Astrocyte (in vitro differentiated cells and primary cell): ENCODE measurements at places on chromosomes 5 and 9. TPM values are rescaled to one million over a fixed set of nuclear protein-coding genes. Genes with fewer than 3 reads are reported as not detected.

GRCh38 chr5:142152384-142152732 is 43.8 kb downstream of the NDFIP1 start:
- H3K4me3 ChIP-seq = no peak overlapping the region
- H3K36me3 ChIP-seq = peaks cover 12% of the 10 kb centered on the region
- H3K27me3 ChIP-seq = no peaks in the 10 kb centered on the region

DNA sequence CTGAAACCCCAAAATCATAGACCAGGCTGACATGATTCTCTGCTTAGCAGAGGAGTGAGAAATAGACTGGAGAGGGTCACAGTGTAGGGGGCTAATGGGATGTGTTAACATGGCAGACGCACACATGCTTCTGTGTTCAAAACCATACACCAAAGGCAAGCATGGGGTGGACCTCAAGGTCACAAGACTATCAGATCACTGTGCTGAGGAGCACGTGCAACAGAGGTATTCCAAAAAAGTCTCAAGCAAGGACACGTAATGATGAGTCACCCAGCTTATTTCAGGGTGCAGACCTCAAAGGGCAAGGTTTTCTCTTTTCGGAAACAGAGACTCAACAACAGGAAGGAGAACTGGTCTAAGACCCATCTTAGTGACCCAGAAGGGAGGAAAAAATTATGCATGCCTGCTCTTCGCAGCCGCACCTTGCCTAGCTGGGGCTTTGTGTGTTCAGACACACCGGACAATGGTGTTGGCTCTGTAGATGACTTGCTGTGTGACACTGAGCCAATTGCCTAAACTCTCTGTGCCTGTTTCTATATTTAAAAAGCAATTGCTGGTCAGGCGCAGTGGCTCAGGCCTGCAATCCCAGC is 20.3 kb downstream of the WHRN start:
- peaks cover 8% of the 10 kb centered on the region for H3K4me1 ChIP-seq
- no peak overlapping the region for H3K4me3 ChIP-seq
- DNase-seq = peak; percentile 82

GRCh38 chr9:89991204-89991790 is 386.5 kb downstream of the GADD45G start:
- H3K27ac ChIP-seq = no peak overlapping the region
- DNase-seq = no peak
- no peaks in the 10 kb centered on the region for H3K36me3 ChIP-seq
- H3K4me3 ChIP-seq = no peak overlapping the region
- peaks cover 5% of the 10 kb centered on the region for H3K27me3 ChIP-seq
- no peaks in the 10 kb centered on the region for H3K4me1 ChIP-seq

DNA sequence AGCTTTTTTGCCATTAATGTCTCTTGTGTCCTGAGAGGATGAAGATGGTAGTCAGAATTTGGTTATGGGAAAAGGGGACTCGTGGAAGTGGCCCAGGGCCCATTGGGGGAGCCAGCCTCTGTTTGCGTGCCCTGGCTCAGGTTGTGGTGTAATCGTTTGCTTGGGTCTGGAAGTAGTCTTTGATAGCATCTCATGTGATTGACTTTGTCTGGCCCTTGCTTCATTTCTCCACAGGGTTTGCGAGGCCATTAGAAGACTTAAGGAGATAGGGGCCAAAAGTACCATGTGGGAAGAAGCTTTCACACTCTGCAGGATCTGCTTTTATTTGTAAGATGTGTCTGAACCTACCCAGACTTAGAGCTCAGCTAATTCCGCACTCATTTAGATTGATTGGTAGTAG is 114.5 kb downstream of the FGF1 start:
- no peaks in the 10 kb centered on the region for H3K27me3 ChIP-seq
- H3K36me3 ChIP-seq = no peaks in the 10 kb centered on the region

DNA sequence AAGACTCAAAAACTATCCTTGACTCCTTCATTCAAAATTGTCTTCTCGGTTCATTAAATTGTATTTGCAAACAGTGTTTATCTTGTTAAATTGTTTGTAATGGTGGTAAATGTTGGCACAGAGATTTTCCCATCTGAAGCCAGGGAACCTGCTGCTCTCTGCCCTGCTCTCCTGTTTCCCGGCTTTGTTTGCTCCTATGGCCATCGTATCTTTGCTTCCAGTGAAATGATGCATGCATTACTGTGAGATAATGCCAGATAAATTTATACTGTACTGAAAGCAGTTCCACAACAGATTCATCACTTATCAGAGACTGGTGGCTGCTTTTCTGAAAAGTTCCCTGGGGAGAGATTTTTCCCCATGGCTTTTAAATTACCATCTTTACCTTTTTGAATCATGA is 81.4 kb downstream of the CD180 start:
- H3K4me1 ChIP-seq = no peaks in the 10 kb centered on the region
- H3K36me3 ChIP-seq = peaks cover 30% of the 10 kb centered on the region
- no peaks in the 10 kb centered on the region for H3K27me3 ChIP-seq
- H3K4me3 ChIP-seq = no peak overlapping the region

DNA sequence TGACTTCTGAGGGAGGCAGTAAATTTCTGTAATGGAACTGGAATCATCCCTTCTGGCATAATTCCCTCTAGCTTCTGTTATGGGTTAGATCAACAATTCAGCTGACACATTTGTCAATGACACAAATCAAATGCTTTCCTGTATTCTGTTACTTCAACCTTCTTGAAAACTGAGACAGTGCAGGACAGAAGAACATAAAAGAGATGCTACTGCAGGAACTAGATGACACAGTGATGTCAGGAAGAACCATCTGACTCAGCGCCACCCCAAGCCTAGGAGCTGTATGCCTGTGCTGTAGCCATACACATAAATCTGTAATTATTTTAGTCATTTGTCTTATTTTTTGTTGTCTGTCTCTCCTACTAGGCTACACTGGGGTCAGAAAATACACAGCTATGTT is 18.2 kb upstream of the CEP120 start:
- H3K27ac ChIP-seq = no peak overlapping the region
- peaks cover under 1% of the 10 kb centered on the region for H3K27me3 ChIP-seq
- DNase-seq = no peak
- H3K4me1 ChIP-seq = no peaks in the 10 kb centered on the region
- no peaks in the 10 kb centered on the region for H3K36me3 ChIP-seq
- no peak overlapping the region for H3K4me3 ChIP-seq

DNA sequence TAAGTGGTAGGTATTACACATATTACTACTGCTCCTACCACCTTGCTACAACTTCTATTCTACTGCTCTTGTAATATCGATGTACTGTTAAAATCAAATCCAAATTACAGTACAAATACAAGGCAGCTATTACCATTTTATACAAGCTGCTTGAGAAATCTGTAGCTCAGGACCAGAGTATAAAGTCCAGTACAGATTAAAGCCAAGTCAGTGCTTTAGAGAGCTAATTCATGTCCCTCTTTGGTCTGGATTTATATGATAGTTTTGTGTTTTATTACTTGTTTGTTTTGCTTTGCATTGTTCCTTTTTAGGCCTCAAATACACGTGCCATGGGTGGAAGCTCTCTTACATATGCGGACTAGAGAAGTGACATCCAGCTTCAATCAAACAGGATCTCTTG is 75.8 kb downstream of the DPYSL3 start:
- peaks cover 3% of the 10 kb centered on the region for H3K36me3 ChIP-seq
- H3K27ac ChIP-seq = no peak overlapping the region
- H3K4me3 ChIP-seq = no peak overlapping the region
- H3K27me3 ChIP-seq = no peaks in the 10 kb centered on the region

GRCh38 chr5:171031977-171032376 is 170.2 kb downstream of the RANBP17 start:
- no peak for DNase-seq
- no peaks in the 10 kb centered on the region for H3K4me1 ChIP-seq
- H3K4me3 ChIP-seq = no peak overlapping the region
- H3K27me3 ChIP-seq = no peaks in the 10 kb centered on the region
- H3K36me3 ChIP-seq = peaks cover 2% of the 10 kb centered on the region

DNA sequence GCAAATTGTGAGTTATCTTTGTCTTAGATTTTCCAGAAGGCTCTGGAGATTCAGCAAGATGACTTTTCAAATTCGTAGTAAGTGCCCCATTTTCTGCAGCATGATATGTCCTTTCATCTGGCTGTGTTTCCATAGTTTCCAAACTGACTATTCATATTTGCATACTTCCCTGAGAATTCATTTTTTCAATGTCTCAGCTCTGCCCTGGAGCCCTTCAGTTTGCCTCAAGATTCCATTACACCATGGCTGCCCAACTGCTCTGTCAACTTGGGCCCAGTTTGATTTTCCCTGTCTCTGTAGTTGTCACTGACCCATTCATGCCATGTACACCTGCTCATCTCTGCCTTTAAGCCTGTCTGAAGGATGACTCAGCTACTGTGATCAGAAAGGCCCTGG is 94.2 kb upstream of the RUSC2 start:
- no peak for DNase-seq
- H3K27ac ChIP-seq = no peak overlapping the region
- H3K4me3 ChIP-seq = no peak overlapping the region
- peaks cover 2% of the 10 kb centered on the region for H3K36me3 ChIP-seq

GRCh38 chr9:118929287-118929686 is 439.9 kb downstream of the BRINP1 start:
- H3K4me3 ChIP-seq = no peak overlapping the region
- H3K27me3 ChIP-seq = no peaks in the 10 kb centered on the region
- H3K27ac ChIP-seq = peak overlapping the region; percentile 25
- peak; percentile 96 for DNase-seq
- no peaks in the 10 kb centered on the region for H3K4me1 ChIP-seq

DNA sequence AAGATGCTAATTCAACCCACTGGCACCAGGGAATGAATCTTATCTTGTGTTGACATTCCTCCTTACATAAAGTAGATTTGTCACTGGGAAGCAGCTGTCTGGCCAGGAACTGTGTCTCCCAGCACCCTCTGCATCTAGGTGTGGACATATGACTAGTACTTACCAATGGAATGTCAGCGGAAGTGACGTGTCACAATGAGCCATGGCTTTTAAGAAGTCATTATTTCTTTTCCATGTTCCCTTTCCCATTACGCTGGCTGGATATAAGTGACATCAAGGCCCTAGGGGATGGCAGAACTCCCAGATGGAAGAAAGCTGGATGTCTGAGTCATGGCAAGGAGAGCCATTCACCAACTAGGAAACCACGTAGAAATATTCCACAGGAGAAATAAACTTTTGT is 84.7 kb upstream of the MAST4 start:
- no peaks in the 10 kb centered on the region for H3K4me1 ChIP-seq
- H3K27ac ChIP-seq = no peak overlapping the region
- no peak overlapping the region for H3K4me3 ChIP-seq
- H3K36me3 ChIP-seq = no peaks in the 10 kb centered on the region
- peak; percentile 29 for DNase-seq

GRCh38 chr5:37844009-37844408 is 4.2 kb upstream of the GDNF start:
- no peak for DNase-seq
- H3K4me1 ChIP-seq = peaks cover 18% of the 10 kb centered on the region
- H3K27me3 ChIP-seq = peaks cover 3% of the 10 kb centered on the region
- H3K27ac ChIP-seq = no peak overlapping the region

DNA sequence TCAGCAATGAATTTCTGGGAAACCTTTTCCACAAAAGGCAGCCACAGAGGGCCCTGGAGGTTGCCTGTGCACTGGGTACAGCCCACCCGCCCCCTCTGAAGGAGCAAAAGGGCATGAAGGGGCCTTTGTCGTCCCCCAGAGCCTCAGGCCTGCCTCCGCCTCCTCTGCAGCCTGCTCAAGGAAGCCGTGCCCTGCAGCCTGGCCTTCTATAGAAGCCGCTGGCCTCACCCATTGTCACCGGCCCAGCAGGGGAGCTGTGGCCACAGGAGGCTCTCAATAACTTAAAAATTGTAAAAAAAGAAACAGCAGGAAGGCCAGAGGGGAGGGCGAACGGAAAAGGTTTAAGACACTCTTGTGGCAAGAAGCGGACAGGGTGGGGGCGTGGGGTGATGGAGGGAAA is 213.3 kb downstream of the IRX2 start:
- no peak for DNase-seq
- no peak overlapping the region for H3K27ac ChIP-seq
- peaks cover 5% of the 10 kb centered on the region for H3K27me3 ChIP-seq
- H3K4me1 ChIP-seq = no peaks in the 10 kb centered on the region

GRCh38 chr9:125979383-125979782 is 232.2 kb downstream of the PBX3 start:
- no peak for DNase-seq
- H3K4me1 ChIP-seq = no peaks in the 10 kb centered on the region

- H3K27me3 ChIP-seq = no peaks in the 10 kb centered on the region
- no peak overlapping the region for H3K4me3 ChIP-seq
- DNase-seq = peak; percentile 82
- no peak overlapping the region for H3K27ac ChIP-seq
- no peaks in the 10 kb centered on the region for H3K36me3 ChIP-seq
Observed at GRCh38 chr5:124902097-124902821, 155.8 kb upstream of the ZNF608 start.

DNA sequence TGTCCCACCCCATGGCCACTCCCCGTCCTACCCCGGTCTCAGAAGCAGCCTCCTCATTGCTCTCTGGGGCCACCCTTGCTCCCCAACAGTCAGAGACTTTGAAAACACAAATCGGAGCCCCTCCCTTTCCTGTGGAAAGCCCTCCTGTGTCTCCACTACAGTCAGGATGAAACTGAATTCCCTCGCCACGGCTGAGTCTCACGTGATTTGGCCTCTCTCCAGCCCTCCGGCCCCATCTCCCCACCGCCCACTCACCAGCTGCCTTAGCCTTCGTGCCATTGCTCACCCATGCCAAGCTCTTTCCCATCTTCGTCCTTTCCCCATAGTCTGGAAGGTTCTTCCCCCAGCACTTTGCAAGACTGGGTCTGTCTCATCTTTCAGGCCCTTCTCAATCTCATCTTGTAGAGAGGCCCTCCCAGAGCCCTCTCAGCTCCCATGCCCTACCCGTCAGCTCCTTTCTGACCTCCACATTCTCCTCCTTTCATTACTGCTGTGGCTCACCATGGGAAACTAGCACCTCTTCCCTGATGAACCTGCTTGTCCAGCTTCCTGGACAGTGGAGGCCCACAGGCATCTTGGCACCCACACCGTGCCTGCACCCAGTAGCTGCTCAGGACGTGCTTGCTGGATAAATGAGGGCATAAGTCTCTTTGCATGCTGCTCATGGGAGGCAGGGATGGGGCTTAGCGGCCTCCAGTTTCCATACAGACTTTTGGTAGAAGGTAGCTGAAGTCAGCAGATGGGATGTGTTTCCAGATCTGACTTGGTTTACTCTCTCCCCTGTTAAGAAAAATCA is 126.4 kb upstream of the COL5A1 start:
- no peak overlapping the region for H3K4me3 ChIP-seq
- no peaks in the 10 kb centered on the region for H3K27me3 ChIP-seq
- H3K27ac ChIP-seq = no peak overlapping the region

DNA sequence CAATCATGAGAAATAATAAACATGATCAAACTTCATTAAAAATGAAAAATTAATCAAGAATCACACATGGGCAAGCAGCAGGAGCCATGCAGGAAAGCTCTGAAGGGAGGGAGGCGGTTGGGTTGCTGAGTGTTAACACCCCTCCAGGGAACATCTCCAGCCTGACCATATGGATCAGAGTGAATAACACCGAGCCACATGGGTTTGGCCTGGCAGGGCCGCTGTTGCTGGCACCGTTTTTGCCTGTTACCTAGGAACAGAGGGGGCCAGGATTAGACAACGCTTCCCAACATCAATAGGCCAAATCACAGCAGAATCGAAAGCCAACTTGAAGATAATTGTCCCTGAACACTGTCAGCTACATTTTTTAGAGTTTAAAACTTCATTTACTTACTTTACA is 160.2 kb downstream of the DENND1A start:
- H3K27me3 ChIP-seq = no peaks in the 10 kb centered on the region
- H3K36me3 ChIP-seq = no peaks in the 10 kb centered on the region
- H3K4me1 ChIP-seq = no peaks in the 10 kb centered on the region
- DNase-seq = no peak

SPINK6 gene
- total RNA-seq = not detected in 2 replicates

GABRA6 gene
- not detected in 2 replicates for total RNA-seq

C1QTNF2 gene
- 0.62 and 0.64 TPM in 2 replicates for total RNA-seq

PCDHA3 gene
- total RNA-seq = 0.84 and 1.1 TPM in 2 replicates

HTR4 gene
- total RNA-seq = not detected in 2 replicates

FGF1 gene
- 42.2 and 70.9 TPM in 2 replicates for total RNA-seq

SUSD3 gene
- not detected in 2 replicates for total RNA-seq

TMEM8B gene
- total RNA-seq = 8.6 and 8.9 TPM in 2 replicates

FAM153A gene
- not detected in 2 replicates for total RNA-seq
